AG09319 (cell line): ENCODE measurements at places on chromosomes 3 and 15.
A peak's percentile ranks its signal among the peaks of the same experiment; 100 is the strongest.

GRCh38 chr3:138936741-138937689, 9.9 kb downstream of the FOXL2 start:
- DNase-seq, result no peak

- no peak for DNase-seq
These were observed 34.9 kb upstream of the GPR160 start for GRCh38 chr3:170002879-170003278.

DNA sequence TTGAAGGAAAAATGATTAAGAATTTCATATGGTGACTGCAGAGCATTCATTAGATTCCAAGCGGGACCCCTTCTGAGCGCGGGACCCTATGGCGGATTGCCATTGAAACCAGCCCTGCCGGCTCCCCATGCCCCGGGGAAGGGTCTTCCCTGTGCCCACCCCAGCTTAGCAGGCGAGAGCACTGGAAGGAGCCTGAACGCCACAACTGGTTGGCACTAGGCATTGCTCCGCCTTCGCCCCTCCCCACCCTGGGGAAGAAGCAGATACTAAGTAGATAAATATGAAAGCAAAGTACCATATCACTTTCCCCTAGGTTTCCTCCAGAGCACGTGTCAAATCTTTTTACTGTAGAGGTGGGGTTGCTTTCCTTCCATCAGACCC, 70.7 kb downstream of the CYP19A1 start:
- DNase-seq, result no peak

DNA sequence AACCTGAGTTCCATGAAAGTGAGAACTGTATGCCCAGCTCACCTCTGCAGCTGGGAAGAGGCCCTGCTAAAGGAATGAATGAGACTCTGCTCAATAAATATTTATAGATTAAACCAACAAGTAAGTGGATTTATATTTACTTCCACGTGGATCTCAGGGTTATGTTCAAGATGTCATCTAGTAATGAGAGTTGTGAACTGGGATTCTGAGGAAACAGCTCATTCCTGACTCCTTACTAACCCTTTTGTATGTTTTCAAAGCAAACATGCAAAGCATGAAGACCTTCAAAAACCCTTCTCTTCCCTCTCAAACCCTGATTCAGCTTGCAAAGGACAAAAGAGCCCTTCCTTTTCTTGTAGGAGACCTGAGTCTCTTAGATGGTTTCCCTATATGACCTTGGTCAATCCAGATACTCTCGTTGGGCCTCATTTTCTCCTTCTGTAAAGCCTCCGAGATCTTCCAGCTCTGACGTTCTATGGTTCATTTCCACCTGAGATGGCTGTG, 53.4 kb downstream of the LSM3 start:
- no peak for DNase-seq

DNA sequence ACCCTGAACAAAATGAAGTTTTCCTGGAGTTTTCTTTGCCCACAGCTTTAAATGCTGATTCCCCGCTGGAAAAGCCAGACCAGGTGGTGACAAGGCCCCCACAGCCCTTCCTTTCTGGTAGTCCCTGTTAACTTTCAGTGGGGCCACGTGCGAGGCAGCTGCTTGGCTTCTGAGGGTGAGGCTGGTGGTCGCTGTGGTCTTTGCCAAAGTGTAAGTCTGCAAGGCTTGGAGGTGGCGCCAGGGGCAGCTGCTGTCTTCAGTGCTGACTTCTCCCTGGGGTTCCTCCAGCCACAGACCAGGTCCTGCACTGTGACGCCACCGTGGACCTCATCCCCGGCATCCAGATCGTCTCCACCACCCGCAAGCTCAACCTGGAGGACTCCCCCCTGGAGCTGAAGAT, 54.1 kb upstream of the TAMM41 start:
- no peak for DNase-seq

DNA sequence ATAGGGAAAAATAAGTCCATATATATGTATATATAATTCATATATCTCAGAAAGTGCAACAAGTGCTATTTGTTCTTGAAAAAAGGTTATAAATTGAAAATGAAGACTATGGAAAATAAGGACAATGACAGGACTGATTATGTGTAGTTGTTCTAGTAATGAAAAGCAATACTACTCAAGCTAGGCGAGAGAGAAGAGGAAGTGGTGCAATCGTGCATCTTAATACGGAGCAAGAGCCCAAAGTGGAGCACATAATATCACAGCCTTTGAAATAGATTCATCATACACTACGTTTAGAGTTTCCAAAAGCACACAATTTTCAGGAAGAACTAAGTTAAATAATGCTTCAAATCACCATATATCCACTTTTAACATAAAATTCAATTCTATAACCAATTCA, 87.9 kb downstream of the ULK4 start:
- DNase-seq, result no peak

GRCh38 chr15:55403531-55403930, 4.6 kb downstream of the CCPG1 start:
- DNase-seq, result peak; percentile 15

DNA sequence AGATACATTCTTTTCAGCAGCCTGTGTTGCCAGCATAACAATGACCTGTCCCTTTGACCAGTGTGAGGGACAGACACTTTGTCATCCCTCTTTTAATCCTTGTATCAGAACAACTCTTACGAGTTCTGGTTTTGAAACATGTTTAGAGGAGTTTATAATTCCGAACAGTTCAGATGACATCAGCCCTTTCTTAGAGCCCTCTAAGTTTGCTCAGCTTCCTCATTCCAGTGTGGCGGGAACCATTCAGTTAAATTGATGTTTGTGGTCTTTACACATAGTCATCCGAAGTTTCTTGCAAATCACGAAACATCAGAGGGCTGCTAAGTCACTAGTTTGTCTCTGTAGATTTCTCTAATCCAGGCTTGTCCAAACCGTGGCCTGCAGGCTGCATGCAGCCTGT, 102.5 kb downstream of the AKAP13 start:
- peak; percentile 54 for DNase-seq

- DNase-seq, result no peak
These were observed 78.9 kb upstream of the SKOR1 start for GRCh38 chr15:67746450-67746849.

DNA sequence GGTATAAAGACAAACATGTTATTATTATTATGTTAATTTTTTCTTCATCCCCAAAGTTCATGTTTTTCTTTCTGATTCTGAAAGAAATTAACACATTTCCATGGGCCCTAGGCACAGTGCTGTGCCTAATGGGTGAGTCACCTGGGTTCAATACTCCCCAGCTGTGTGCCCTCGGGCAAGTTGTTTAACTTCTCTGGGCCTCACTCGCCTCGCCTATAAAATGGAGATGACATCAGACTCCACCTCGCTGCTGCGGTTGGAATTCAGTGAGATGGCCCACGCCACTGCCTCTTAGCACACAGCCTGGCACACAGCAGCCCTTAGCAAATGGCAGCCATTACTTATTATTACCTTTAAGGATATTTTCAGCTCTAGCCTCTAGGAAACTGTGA, 22.6 kb downstream of the DNASE1L3 start:
- DNase-seq, result no peak

DNA sequence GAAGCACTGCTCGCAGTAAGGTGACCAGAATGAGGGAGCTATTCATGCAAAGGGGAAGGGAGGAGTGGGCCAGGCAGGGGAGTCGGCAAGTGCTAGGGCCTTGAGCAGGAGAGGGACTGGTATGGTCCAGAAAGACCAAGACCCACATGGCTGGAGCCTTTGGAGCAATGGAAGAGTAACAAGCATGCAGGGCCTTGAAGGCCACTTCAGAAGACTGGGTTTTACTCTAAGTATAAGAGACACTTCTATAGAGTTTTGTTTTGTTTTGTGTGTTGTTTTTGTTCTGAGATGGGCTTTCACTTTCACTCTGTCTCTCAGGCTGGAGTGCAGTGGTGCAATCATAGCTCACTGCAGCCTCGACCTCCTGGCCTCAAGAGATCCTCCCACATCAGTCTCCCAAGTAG, 42.0 kb downstream of the BFSP2 start:
- no peak for DNase-seq

GRCh38 chr3:45772341-45773035, 23.8 kb downstream of the SLC6A20 start:
- DNase-seq, result no peak

- DNase-seq, result no peak
These were observed 42.2 kb upstream of the PLCL2 start for GRCh38 chr3:16842272-16843270.

DNA sequence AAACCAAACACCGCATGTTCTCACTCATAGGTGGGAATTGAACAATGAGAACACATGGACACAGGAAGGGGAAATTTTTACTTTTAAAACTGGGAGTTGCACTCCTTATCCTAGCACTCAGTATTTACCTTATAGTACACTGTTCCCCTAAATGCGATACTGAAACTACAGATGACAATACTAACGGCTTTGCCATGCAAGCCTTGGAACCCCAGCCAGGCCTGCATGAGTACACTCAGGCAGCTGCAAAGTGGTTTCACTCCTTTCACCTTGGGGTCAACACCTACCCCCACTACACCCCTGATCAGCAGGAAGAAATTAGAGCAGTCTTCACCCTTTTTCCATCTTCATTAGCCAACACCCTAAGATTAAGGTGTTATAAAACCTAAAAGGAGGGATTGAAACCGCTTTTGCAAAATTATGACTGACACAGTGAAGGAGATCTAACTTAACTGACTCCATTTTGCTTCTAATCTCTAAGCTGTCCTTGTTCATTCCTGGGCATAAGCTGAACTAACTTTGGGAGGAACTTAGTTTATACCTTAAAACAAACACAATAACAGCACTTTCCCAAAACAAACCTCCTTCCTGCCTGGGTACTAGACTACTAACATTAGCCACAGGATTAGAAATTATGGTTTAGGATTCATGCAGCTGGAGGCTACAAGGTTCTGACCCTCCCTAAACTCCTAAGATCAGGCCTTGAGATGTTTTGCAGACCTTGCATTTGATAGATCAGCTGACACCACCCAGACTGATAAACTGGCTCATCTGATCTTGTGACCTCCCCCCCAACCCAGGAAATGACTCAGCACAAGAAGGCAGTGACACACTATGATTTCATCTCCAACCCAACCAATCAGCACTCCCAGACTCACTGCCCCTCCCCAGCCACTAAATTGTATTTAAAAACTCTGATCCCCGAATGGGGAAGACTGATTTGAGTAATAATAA, 452.1 kb upstream of the PPP2R3A start:
- DNase-seq, result peak; percentile 20

DNA sequence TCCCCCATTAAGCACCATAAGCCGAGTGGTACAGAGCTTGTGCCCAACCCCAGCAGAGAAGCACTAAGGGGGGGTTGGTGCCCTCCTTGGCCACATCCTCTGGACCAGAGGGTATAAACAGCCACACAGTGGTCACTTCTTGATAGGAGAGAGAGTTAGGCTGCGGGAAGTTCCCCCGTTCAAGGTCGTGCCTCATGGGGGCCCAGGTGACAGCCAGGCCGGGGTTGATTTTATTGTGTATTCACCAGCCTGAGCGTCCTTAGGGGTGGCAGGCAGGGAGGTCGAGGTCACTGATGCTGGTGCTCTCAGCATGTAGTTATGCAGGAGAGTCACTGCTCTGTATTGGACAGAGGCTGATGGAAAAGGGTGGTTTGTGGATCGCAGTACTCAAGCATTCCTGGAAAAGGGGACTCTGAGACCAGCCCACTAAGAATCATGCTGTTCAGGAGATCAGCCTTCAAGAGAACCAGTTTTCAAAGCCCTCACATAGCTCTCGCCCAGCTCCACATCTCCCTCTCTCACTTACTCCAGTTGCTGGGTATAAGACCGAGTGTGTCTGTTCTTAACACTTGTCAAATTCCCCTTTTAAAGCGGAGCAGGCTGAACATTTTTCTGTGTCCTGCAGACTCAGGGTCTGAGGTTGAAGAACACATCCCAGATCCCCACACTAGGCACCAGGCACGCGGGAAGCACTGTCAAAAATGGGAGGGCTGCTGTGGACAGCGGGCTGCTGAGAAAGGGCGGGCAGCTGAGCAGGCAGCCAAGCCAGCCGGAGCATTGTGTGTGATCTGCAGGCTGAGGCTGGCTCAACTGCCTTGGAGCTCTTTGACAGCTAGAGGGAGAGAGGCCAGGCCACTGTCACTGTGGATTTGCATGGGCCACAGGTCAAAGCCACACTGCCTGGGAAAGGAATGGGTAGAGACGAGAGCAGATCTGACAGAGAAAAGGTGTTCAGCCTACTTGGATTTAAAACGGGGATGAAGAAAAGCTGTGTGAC, 279.3 kb upstream of the LRRFIP2 start:
- no peak for DNase-seq

- no peak for DNase-seq
These were observed 148.0 kb upstream of the SLC6A11 start for GRCh38 chr3:10667901-10668476.

DNA sequence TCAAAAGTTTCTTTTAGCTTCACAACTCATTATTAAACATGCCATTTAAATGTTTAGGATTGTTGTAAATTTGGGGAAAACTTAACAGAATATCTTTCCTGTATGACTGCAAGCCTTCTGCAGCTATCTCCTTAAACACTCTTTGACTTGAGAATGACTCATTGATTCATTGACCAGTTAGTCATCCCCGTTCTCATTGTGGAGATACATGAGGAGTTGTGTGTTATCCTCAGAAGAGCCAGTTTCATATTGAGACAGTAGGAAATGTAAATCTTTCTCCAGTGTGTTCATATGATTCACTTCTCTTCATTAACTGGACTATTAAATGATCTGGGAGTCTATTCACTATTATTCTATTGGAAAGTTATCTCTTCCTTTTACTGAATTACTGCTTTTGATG, 83.0 kb downstream of the CRYGS start:
- no peak for DNase-seq

DNA sequence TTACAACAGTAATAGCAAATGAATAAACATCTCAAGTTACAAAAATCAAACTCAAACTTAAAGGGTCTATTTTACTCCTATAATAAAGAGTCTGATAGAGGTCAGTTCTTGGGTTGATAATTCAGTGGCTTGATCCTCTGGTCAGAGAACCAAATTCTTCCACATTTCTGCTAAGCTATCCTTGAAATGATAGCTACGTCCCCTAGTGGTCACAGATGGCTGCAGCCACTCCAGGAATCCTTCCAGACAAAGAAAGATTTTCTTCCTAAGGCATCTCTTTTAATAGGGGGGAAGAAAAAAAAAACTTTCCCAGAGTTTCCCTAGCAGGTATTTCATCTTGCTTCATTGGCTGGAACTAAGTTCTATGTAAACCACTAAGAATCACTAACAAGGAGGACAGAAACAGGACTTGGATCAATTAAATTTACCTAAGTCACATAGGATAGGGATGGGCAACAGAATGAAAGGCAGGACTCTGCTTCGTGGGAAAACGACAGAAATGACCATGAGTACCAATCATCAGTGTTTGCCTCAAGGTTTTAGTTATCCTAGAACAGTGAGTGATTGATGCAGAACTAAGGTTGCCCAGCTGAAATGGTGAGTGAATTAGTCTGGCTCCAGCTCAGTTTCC, 160.7 kb downstream of the STAC start:
- DNase-seq, result no peak

- DNase-seq, result no peak
These were observed 1749.6 kb downstream of the SI start for GRCh38 chr3:163328680-163329079.
